WERI-Rb-1 (cell line): ENCODE measurements at places on chromosomes 16 and 17.

- no peak for DNase-seq
These were observed 117.8 kb downstream of the SLC39A11 start for GRCh38 chr17:72974605-72975232.

GRCh38 chr17:81655378-81656117 is 794 bp downstream of the PDE6G start:
- DNase-seq: peak; percentile 95

- DNase-seq: peak; percentile 68
These were observed 45.1 kb upstream of the MTSS2 start for GRCh38 chr16:70730944-70731343.

DNA sequence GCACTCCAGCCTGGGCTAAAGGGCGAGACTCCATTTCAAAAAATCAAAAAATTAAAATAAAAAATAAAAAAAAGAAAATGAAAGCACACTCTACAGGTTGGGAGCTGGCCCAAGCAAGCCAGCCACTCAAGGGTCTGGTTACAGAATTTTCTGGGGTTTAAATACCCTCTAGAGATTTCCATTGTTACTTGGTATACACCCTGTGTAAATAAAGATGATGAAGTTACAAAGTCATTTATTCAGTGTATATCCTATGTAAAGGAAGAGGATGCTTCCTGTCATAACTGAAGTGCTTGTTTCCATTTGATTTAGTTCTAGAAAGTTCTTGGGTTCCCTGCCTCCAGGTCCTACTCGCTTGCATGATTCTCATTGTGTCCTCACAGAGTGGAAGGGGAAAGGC is 79.9 kb upstream of the C17orf78 start:
- DNase-seq: no peak

GRCh38 chr16:56341656-56342399 is 83.5 kb downstream of the AMFR start:
- peak; percentile 34 for DNase-seq

DNA sequence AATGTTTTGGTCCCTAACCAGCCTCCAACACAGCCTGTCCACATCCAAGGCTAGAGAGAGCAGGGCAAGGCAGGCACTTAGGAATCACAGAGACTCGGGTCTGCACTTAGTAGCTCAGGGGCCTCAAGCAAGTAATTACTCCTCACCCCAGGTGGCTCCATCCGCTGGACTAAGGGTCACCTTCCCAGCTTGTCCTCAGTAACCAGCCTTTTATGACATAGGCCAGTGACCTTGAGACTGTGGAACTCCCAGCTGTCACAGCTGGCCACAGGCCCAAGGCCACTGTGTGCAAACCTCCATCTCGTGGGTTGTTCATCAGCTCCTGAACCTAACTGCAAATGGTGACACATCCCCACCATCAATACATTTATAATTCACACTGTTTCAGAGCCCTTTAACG is 68.6 kb downstream of the CDYL2 start:
- no peak for DNase-seq

GRCh38 chr17:53844491-53845107 is 21.9 kb downstream of the KIF2B start:
- DNase-seq: no peak

DNA sequence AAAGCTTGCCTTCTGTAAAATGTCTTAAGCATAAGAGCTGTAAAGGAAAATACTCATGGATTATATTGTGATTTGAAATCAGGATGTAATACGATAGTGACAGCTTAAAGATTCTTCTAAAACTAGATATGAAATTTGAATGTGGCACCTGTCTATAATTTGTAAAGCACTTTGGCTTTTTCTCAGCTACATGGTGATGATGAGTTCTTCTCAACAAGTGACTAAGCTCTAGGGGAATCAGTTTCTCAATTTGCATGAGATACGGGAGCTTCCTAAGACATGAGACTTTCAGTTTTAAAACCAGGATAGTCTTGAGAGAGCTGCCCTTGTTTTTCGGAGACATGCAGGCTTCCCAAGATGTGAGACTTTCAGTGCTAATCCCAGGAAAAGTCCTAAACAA is 439.2 kb downstream of the CDH13 start:
- DNase-seq: no peak

GRCh38 chr16:29710227-29711219 is 31.5 kb downstream of the QPRT start:
- peak; percentile 23 for DNase-seq

DNA sequence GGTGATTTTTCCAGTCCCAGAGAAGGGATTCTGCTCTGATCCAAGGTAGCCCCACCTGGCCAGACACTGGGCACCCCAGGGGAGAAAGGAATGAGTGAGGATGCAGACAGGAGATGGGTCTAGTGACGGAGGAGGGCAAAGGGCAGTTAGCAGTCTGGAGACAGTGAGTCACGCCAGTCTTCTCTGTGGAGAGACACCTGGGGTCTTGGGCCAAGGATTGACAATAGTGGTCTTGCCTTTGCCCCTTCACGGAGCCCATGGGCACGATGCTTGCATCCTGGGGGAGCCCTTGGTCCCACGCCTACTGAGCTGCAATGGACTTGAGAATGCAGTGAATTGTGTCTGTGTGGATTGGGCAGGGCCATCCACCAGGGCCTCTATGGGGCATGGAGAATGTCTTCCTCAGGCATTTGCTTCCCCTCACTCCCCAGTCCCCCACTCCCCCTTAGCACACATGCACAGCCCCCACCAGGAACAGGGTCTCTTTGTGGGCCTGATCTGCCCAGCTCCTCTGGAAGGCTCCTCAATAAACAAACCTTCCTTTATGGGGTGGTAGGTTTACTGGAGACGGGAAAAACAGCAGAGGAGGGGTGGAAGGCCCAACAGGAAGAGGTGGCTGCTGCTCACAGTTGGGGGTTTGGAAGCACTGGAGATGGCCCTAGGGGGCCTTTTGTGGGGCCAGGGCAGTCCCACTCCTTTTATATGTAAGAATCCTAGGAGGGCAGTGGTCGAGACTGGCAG is 1.4 kb downstream of the CHAD start:
- no peak for DNase-seq

DNA sequence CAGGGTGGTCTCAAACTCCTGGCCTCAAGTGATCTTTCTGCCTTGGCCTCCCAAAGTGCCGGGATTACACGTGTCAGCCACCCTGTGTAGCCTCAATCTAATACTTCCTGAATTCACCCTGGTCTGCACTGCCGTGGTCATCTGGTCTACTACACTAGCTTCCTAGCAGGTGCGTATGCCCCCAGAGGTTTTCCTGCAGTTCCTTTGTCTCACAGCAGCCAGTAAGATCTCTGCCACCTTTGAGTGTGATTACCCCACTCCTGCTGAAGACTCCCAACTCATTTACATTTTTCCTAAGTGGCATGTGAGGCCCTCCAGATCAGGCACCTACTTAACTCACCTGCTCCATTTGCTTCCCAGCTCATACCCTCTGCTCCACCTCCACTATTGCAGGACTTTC is 5.1 kb upstream of the DDX19A start:
- DNase-seq: no peak

DNA sequence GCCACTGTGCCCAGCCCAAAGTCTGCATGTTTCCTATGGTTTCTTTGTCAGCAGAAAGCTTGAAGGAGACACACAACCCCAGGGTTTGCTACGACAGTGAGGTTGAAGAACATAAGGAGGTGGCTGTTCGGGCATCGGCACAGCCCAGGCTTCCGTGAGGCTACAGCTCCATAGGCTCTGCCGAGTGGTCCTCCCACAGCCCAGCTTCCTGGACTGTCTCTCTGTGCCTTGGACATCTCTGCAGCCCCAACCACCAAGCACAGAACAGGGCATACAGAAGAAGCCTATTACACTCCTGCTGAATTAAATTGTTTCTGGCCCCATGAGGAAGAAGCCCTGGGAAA is 3.2 kb upstream of the HAP1 start:
- DNase-seq: no peak

DNA sequence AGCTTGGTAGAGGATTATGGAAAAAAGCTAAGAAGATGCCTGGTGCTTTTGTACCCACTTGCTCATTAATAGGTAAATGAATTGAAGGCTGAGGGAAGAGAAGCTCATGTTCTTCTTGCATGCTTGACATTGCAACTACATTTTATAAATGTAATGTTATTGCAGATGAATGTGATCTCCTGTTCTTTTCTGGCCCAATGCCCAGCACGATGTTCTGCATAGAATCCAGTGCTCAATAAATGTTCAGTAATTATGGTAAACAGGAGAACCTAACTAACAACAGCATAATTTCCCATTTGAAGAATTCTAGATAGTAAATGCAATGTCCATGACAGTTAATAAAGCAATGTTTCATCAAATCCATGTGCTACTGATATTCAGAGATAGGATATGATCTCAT is 638.2 kb upstream of the SOX9 start:
- DNase-seq: no peak

DNA sequence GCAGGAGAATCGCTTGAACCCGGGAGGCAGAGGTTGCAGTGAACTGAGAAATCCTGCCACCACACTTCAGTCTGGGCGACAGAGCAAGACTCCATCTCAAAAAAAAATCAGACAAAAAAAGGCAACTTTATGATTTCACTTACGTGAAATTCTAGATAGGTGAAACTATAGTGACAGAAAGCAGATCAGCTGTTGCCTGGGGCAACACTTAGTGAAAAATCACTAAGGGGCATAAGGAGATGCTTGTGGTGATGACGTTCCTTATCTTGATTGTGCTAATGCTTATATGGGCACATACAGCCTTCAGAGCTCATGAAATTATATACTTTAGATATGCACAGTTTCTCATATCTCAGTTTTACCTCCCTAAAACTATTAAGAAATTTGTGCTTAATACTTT is 41.6 kb upstream of the SLC5A10 start:
- no peak for DNase-seq

DNA sequence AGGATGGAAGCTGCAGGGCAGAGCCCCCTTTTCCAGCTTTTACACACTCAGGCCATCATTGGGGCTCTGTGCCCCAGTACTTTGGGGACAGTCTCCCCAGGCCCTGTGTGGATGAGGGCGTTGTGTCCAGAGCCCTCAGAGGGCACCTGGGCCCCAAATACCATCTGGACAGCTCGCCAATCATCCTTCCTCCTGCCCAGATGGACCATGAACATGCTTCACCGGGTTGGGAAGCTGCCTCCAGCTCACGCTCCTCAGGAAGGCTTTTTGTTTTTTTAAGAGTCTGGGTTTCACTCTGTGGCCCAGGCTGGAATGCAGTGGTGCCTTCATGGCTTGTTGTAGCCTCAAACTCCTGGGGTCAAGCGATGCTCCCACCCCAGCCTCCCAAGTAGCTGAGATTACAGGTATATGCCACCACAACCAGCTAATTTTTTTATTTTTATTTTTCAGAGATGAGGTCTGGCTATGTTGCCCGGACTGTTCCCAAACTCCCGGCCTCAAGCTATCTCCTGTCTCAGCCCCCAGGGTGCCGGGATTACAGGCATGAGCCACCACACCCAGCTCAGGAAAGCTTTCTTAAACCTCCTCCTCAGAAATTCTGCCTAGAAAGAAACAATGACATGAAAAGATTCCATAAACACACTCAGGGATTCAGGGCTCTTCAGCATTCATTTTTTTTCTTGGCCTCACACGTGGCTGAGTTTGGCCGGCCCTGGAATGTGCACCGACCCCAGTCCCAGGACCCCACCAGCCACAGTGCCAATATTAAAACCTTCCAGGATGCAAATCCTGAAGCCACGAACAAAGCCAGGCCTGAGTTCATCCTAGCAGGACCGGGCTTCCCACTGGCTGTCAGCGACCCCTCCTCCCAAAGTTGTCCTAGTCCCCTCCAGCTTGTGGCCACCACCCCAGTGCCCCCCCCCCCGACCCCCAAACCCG is 27.4 kb upstream of the ZNF423 start:
- no peak for DNase-seq

DNA sequence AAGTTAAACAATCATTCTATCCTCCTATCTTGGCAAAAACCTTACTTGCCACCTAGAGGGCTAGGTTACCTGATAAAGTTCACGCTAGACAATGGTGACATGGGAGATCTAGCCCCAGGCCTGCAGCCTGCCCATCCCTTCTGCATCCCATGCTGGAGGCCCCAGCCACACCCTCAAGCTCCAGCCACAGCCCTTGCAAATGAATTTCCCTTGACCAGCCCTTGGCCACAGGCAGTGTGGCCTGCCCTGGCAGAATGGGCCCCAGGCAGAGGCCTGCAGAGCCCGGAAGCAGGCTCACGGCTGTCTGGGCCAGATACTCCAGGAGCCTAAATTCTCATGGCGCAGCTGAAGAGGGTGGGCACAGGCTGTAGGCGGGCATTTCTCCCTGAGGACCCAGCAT is 14.9 kb downstream of the WNT3 start:
- DNase-seq: no peak

DNA sequence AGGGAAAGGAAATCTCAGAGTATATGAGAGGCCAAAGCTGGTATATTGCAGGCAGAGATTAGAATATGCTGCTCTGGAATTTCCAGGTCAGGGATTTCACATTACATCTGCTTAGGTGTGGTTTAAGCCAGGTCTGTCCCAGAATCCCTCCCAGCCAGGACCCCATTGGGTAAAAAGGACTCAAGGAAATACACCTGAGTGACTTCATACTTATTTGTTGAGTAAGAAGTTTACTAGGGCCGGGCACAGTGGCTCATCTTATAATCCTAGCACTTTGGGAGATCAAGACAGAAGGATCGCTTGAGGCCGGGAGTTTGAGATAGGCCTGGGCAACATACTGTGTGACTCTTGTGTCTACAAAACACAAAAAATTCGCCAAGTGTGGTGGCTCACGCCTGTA is 7.2 kb downstream of the PIPOX start:
- DNase-seq: peak; percentile 56

DNA sequence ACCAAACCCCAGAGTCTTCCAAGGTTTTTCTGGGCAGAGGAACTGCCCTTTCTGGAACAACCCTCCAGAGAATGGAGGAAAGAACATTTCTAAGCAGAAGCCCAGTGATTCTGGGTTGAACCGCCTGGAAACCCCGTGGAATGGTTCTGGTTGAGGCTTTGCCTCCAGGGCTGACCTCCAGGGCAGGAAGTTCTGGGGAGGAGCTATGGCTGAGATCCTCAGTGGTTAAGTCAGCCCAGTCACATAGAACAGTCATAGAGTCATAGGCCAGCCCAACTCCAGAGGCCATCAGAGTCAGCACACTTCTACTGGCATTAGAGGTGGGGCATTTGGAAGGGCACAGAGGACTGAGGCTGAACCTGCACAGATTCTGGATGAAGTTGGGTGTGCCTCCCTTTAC is 65.9 kb downstream of the SPACA3 start:
- no peak for DNase-seq

DNA sequence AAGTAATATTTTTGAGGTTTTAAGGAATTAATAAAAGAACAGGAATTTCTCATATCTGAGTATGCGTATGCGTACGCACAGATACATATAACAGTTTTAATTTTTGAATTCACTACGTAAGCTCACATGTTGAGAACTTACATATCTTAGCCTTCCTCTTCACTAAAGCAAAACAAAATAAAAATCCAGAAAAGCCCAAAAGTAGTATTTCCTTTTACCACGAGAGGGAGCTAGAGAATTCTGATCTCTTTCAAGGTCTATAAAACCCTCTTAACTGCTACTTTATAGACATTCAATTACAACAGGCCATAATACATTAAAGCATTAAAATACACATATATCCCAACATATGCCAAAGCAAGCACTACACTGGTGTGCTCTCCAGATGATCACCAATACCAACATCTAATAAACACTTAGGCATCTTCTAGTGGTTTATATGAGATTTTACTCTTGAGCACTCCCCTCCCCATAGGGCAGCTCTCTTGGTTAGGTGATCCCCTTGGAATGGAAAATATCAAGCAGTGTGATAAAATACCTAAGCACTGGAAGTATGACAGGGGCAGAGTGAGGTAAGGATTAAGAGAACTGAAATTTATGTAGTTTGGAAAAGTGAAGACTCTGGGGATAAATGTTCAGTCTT is 94.0 kb downstream of the SKAP1 start:
- DNase-seq: no peak

GRCh38 chr17:34566873-34567272 is 12.5 kb upstream of the TMEM132E start:
- no peak for DNase-seq
